ENCODE measurements at places on chromosomes 16 and 17.

- no peak for DNase-seq
Observed at GRCh38 chr16:18800293-18800692, 1.1 kb downstream of the ARL6IP1 start.

DNA sequence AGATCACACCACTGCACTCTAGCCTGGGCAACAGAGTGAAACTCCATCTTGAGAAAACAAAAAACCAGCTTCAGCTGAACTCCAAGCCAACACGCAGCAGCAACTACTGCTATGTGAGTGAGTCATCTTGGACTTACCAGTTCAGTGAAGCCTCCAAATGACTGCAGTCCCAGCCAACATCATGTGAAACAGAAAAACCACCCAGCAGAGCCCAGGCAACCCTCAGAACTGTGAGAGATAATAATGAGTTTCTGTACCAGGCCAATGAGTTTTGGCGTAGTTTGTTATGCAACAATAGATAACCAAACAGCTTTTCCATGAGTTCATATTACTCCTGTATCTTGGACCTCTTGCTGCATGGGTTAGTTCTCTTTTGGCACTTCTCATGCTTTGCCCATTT lies 23.3 kb downstream of the PHF12 start:
- DNase-seq = peak; percentile 24

- DNase-seq = no peak
Observed at GRCh38 chr17:43860927-43861622, 14.1 kb downstream of the CD300LG start.

- DNase-seq = no peak
Observed at GRCh38 chr17:79574108-79574507, 36.7 kb downstream of the RBFOX3 start.

GRCh38 chr17:80414803-80415625 lies at the start of gene ENDOV:
ENDOV (plus strand) TSS chr17:80415167; CDS start chr17:80415195, 28 bp downstream.
- DNase-seq = peak; percentile 95

DNA sequence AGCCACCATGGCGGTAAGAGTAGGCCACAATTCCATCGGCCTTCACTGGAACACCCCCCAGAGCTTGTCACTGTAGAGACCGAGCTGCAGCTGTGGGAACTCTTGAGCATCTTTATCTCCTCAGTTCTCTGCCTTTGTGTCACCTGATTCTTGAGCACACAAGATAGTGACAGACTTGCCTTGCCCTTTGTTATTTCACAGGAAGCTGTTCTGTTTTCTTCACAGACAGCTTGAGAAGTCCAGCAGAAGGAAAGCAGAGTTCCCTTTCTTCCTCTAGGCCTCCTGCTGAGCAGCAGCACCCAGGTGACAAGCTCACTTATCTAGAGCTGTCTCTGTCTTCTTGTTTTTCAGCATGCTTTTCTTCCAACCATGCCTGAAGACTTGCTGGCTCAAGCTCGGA lies 38.4 kb upstream of the ENDOV start:
- DNase-seq = no peak

DNA sequence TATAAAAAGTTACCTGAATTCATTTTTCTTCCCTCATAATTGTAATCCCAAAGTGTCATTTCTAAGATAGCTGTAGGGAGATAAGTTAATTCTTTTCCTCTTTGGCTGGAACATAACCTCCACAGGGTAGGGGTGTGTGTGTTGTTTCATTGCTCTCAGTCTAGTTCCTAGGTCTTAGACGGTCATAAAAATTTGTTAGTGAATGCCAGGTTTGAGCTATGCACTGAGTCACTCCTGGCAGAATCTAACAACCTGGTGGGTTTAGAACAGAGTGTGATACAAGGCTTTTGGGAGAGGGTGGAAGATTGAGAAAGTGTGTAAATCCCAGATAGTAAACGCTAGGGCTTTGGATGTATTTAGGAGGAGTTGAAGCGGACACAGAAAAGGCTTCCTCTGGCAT lies 894 bp upstream of the PHKG2 start:
- DNase-seq = no peak

DNA sequence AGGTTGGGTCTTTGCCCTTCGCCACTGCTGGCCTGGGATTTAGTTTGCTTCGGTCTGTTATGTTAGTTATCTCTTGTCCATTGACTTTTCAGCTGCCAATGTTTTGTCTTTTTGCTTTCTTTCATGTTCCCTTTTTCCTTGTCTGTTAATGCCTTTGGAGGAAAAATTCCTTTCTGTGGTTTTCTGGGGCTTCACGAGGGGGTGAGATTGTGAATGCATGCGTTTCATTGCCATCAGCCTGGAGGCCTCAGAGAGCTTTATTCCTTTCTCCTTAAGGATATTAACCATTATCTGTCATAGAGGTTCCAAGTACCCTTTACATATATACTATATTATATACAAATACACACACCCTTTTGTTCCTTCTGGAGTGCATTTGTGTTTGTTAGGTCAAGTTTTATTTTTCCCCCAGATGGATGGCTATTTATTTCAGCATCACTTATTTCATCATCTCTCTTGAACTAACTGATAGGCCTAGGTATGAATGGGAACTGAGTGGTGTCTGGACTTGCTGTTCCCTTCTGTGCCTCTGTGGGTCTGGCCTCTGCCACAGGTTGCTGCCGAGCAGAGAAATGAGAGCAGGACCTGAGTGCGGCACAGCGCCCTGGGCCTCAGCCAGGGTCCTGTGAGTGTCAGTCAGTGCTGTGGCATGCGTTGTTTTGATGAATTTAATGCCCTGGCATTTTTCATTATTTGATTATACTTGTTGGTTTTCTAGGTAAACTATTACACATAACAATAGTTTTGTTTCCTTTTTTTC lies 193.4 kb downstream of the LGALS9B start:
- no peak for DNase-seq

- no peak for DNase-seq
Observed at GRCh38 chr17:82909322-82909904, 69.6 kb upstream of the ZNF750 start.

DNA sequence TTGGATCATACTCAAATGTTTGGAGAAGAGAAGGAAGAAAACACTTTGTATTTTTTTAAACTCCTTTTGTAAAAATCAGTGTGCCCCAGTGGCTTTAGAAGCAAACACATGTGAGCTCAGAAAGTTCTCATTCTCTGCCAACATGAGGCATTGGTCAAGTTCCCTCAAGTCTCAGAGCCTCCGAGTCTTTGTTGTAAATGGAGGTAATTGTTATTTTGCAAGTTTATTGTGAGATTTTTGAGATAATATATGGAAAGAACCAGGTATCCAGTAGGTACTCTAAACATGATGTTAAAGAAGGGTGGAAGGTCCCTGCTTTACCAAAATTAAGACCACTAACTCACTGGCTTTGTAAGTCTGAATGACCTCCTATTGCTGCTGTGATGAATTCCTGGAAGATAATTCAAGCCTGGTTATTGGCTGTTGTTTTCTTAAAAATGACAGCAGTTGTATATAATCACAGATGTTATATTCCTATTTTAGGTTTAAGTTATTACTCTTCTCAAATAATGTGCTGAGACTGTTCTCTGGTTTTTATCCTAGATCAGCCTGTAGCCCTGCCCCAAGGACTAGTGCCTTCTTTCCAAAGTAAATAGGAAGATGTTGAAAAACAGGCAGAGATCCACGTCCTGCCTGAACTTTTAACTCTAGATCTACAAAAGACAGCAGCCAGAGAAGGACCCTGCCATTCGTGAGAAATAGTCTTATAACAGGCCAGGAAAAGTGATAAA lies 2.4 kb downstream of the HLF start:
- no peak for DNase-seq

DNA sequence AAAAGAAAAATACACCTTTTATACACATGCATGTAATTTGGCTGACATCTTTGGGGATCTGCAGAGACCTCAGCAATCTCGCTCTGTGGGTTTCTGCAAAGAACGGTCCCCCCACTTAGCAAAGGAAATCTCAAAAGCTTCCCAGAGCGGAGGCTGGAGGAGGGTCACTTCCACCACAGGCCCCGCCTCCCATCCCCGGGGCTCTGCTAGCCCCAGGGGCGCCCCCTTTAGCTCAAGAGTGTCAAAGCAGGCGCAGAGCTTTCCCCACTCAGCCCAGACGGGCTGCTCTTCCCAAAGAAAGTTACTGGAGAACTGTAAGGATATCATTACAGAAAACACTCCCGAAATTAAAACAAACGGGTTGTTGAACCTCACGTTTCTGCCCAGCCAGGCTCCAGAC lies 11.4 kb downstream of the SLC13A5 start:
- peak; percentile 14 for DNase-seq

- DNase-seq = no peak
Observed at GRCh38 chr17:82884970-82885353, 45.1 kb upstream of the ZNF750 start.

DNA sequence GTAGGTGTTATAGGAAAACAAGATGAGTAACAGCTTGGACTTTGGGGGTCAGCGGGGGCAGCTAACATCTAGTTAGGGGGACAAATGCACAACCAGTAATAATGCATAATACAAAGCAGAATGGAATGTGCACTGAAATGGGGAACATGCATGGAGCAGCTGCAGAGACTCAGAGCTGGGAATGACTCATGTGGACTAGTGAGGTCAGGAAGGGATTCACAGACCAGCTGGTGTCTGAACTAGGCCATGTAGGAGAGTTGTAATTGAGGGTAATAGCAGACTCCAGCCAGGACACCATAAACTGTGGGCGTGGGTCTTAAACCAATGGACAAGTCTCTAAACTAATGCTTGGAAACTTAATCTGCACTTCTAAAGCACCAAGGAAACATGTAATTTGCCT lies 176.8 kb upstream of the ASIC2 start:
- no peak for DNase-seq

Measured in activated CD4-positive, alpha-beta T cell treated with anti-CD3 and anti-CD28 coated beads, Interleukin-2, amount 50 U/mL, for 1 hour (primary cell).